ENCODE measurements at places on chromosomes 2 and 18.

DNA sequence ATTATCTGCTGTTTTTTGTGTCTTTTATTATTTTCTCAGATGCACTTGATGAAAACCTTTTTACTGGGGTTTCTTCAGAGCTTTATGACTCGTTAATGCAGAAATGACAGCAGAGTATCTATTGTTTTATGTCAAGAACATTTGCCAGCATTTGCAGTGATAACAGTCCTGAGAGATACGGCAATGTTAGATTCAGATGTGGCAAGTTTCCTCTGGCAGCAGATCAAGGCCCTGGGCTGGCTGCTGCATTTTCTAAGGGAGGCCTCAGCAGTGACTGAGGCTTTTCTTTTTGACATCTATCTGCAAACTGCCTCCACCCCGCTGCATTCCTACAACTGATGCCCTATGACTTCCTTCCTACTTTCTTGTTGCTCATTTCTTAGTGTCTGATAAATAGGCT, 40.2 kb downstream of the EFEMP1 start:
- no peak for DNase-seq

DNA sequence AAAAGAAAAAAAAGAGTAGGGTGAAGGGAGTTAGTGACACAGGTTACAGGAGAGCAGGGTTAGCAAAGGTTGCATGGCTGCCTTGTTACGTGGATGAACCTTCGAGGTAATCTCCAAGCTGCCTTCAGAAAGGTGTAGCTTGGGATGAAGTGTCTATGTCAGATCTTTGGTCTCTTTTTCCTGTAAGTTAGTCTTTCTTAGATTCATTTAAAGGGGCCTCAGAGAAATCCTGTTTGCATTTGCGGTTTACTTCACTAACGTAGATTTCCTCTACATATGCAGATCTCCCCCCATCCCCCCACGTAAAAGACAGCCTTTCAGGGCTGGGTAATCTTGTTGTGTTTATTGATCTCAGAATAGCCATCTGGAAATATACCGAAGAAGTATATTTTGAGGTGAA, 83.7 kb downstream of the MTA3 start:
- DNase-seq: no peak

GRCh38 chr2:180279581-180279980, 272.5 kb upstream of the CWC22 start:
- DNase-seq: no peak

DNA sequence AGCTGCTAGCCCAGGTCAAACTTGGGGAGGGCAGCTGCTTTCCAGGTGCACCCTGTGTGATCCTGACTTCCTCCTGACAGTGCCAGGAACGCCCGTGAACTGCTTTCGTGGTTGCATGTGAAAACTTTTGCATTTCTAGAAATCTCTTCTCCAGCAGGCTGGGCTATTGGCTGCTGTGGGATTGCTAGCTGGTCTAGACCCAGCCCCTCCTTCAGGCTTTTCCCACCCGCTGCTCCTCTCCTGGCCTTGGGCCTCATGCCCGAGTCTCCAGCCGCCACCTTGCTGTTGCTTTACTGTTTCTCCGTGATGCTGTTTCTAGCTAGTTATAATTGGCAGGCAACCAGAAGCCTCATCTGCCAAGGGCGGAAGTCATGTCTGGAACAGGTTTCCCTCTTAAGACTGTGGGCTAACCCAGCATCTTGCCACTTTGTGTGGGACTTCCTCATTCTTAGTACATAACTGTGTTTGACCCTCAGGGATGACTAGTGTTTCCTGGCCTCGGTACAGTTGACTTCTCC, 27.0 kb upstream of the MGAT4A start:
- peak; percentile 45 for DNase-seq

GRCh38 chr2:66443979-66444861, 9.3 kb downstream of the MEIS1 start:
- DNase-seq: no peak

DNA sequence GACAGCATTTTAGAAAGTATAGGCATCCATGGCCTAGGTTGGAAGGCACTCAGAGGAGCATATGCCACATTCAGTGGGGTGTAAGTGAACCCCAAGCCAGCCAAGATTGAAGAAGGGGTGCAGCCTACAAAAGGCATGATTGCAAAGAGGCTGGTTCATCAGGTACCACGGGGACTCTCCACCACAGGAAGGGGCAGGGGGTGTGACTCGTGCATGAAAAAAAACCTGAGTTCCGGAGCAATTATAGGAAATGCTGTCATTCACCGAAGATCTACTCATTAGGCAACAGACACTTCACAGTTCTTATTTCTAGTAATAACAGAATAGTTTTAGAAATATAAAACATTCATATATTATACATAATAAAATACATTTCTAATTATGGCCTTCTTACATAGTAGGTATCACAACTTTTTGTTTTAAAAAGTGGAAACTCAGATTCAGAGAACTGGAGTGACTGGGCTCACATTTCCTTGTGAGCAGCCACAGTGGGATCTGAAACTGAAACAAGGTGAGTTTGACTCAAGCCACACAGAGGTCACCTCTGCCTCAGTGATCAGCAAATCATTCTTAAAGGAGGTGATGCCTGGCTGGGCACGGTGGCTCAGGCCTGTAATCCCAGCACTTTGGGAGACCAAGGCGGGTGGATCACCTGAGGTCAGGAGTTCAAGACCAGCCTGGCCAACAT, 188.4 kb upstream of the GYPC start:
- DNase-seq: no peak

- DNase-seq: no peak
Measured at GRCh38 chr18:52572036-52573000, 232.3 kb downstream of the DCC start.

DNA sequence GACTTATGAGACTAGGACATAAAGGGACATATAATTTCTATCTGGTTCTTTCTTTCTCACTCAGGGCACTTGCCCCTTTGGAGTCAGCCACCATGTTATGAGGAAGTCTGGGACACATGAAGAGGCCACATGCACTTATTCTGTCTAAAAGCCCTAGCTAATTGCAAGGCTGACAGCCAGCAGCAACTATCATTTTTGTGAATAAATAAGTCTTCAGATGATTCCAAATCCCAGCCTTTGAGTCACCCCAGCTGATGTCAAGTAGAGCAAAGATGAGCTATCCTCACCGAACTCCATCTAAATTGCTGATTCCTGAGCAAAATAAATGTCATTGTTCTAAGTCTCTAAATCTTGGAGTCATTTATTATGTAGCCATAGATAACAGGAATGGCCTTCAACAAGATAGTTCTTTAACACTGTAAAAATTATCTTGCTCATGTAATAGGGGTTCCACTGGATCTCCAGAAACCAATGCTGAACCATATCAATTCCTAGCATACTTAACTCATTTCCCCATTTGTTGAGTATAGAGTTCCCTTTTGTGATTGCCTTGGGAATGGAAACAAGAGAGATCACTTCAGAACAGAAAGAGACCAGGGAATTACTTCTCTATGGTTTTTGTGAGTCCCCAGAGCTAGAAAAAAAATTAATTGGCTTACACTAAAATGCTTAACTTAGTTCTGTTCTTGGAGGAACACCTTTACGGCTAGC, 50.6 kb upstream of the FN1 start:
- no peak for DNase-seq

- no peak for DNase-seq
Measured at GRCh38 chr2:26941486-26941885, 29.0 kb upstream of the MAPRE3 start.

DNA sequence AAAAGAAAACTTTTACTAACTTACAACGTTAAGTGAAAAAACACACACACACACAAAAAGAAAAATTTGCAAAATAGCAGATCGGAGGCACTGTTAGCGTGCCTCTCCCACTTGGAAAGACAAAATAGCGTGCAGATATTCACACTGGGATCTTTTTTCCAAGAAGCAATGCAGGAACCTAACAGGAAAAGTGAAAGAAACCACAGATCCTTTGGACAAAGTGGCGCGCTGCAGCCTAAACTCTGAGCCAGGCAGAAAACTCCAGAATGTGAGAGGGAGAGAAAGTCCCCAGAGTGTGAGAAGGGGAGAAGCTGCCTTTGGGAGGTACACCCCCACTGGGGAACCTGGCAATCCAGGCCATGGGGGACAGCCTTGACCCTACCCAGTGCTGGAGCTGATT, 70.7 kb upstream of the SERPINE2 start:
- no peak for DNase-seq

- no peak for DNase-seq
Measured at GRCh38 chr2:191951832-191952231, 104.9 kb upstream of the CAVIN2 start.

DNA sequence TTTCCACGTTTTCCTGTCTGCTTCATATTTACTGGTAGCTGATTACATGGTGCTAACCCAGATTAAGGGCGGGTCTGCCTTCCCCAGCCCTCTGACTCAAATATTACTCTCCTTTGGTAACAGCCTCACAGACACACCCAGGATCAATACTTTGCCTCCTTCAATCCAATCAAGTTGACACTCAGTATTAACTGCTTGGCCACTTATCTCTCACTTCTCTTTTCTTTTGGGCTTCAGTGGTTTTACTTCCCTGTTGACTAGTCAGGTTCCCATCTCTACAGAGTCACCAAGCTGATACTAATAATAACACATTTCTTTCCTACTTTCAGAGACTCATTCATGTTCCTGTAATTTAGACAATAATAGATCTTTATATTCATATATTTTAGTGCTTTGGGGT, 302.2 kb upstream of the MAP2 start:
- DNase-seq: no peak

- no peak for DNase-seq
Measured at GRCh38 chr2:220999356-220999755, 572.7 kb downstream of the EPHA4 start.

DNA sequence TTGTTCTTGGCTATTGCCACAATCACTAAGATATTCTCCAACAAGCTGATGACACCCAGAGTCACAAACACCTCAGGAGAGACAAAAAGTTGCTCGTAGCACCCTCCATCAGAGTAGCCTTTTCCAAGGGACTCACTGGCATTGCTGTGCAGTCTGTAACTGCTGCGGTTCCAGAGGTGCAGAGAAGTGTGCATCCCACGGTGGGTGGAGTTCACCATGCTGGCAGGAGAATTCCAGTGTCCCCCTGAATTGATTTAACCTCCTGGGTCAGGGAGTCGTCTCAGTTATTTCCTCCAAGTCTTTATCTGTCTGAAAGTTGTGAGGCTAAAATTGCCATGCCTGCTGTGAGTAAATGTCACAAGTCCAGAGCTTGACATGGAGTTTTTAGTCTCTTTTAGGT, 443 bp downstream of the MC4R start:
- no peak for DNase-seq

GRCh38 chr18:11868230-11868629, 17.0 kb downstream of the CHMP1B start:
- no peak for DNase-seq

GRCh38 chr2:75367401-75367800, 168.1 kb upstream of the TACR1 start:
- DNase-seq: no peak

- no peak for DNase-seq
Measured at GRCh38 chr18:46239549-46239948, 135.4 kb downstream of the HAUS1 start.

- no peak for DNase-seq
Measured at GRCh38 chr18:7590826-7591560, 23.9 kb downstream of the PTPRM start.
